ENCODE measurements at places on chromosomes 3 and 15.
A peak's percentile ranks its signal among the peaks of the same experiment; 100 is the strongest.

- no peak for DNase-seq
- H3K27me3 ChIP-seq = no peaks in the 10 kb centered on the region
- H3K27ac ChIP-seq = no peak overlapping the region
- H3K4me3 ChIP-seq = no peak overlapping the region
- no peaks in the 10 kb centered on the region for H3K36me3 ChIP-seq
Observed at GRCh38 chr3:118809696-118810498, 224.7 kb downstream of the IGSF11 start.

DNA sequence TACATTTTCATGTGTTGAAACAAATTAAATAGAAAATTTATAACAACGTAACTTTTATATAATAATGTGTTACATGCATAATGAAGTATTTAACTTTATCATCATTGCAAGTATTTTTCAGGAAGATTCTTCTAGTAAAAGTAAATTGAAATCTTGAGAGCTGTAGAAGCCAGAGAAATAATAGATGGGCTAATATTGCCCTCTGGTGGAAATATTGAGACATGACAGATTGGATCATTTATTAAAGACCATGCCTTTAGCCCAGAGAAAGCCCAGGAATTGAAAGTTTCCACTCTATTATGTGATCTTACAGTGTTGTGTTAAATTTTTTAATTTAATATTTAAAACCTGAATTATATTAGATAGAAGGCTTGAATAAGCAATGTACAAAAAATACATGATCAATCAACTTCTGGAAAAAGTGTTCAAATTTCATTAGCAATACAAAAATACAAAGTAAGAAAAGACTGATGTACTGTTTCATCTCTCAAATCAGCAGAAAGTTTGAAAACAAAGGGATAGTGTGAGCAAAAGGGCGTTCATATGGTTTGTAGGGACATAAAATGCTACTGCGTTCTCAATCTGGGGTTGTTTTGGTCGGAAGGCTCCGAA lies 52.7 kb upstream of the SPTSSB start:
- no peaks in the 10 kb centered on the region for H3K36me3 ChIP-seq
- no peak for DNase-seq
- no peak overlapping the region for H3K4me3 ChIP-seq
- H3K27me3 ChIP-seq = no peaks in the 10 kb centered on the region
- H3K4me1 ChIP-seq = peaks cover 17% of the 10 kb centered on the region

- H3K27me3 ChIP-seq = no peaks in the 10 kb centered on the region
- no peaks in the 10 kb centered on the region for H3K36me3 ChIP-seq
- H3K27ac ChIP-seq = no peak overlapping the region
- H3K4me3 ChIP-seq = no peak overlapping the region
- peaks cover 3% of the 10 kb centered on the region for H3K4me1 ChIP-seq
- no peak for DNase-seq
Observed at GRCh38 chr15:60416484-60416883, 18.7 kb upstream of the ANXA2 start.

- no peaks in the 10 kb centered on the region for H3K4me1 ChIP-seq
- no peak for DNase-seq
- H3K4me3 ChIP-seq = no peak overlapping the region
- no peak overlapping the region for H3K27ac ChIP-seq
Observed at GRCh38 chr3:187587076-187587475, 83.1 kb downstream of the SST start.

DNA sequence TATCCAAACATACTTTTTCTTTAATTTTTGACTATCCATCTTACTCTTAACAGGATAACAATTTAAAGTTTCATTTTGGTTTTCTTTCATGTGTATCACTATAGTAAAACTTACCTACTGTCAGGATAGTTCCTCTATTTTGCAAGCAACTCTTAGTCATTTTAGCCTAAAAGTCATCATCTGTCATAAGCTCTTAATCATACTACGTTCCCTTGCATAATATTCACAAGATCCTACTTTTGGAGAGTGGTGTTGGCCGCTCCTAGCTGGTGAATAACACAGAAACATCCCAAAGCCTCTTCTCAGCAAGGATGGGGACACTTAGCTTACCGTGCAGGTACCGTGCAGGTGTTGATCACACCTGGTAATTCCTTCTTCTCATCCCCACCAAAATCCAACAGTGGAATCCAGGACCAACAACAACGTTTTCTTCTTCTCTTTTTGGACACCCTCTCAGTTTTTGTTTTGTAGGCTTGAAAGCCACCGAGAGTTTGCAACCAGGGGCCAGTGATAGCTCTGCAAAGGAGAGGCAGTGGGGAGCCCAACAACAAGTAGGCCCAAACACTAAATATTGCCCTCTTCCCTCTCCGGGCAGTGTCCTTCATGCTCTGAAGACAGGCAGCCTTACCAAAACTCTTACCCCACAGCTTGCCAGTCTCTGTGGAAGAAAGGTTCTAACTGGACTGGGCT lies 433 bp downstream of the FILIP1L start:
- H3K4me3 ChIP-seq = no peak overlapping the region
- no peak for DNase-seq
- H3K27me3 ChIP-seq = no peaks in the 10 kb centered on the region
- H3K27ac ChIP-seq = no peak overlapping the region

GRCh38 chr3:151168269-151169094 lies 34.5 kb downstream of the GPR171 start:
- no peaks in the 10 kb centered on the region for H3K27me3 ChIP-seq
- H3K4me1 ChIP-seq = no peaks in the 10 kb centered on the region
- DNase-seq = peak; percentile 77
- no peaks in the 10 kb centered on the region for H3K36me3 ChIP-seq
- H3K4me3 ChIP-seq = no peak overlapping the region

DNA sequence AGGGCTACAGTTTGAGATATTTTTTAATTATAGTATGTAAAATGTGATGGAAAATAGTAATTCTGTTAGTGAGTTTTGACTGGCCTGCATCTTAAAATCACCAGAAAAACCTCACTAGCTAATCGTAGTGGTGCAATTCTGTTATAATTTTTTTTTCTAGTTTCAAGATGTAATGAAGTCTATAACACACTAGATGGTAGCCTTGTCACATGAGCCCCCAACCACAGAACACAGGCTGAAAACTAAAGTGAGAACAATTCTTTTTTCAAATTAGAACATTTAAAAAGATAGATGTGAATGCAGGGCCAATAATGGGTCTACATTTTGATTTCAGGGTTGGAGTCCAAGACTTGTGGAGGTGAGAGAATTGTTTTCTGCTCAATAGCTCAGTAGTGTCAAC lies 83.3 kb upstream of the KCNH8 start:
- no peak overlapping the region for H3K4me3 ChIP-seq
- no peaks in the 10 kb centered on the region for H3K27me3 ChIP-seq
- no peaks in the 10 kb centered on the region for H3K36me3 ChIP-seq
- no peak for DNase-seq
- no peak overlapping the region for H3K27ac ChIP-seq

DNA sequence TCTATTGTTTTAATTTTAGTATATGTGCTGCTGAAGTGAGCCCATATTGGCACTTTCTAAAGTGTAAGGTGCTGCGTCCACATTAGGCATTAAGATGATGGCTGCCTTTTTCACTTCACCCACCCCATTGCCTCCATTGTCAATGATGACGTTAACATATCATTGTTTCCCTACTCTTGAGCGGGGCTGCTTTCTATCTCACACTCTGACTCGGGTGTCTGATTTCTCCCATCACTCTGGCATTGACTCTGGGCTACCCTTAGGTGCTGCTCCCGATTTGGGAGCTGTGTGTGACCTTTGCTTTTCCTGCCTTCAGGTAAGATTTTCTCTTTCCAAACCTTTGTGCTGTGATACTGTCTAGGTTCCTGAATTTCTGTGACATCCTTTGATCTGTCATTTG lies 28.8 kb downstream of the CGNL1 start:
- H3K4me1 ChIP-seq = peaks cover 13% of the 10 kb centered on the region
- H3K27me3 ChIP-seq = no peaks in the 10 kb centered on the region
- no peak for DNase-seq

GRCh38 chr3:71504250-71505036 lies 79.1 kb downstream of the FOXP1 start:
- no peaks in the 10 kb centered on the region for H3K36me3 ChIP-seq
- no peak overlapping the region for H3K4me3 ChIP-seq
- no peaks in the 10 kb centered on the region for H3K27me3 ChIP-seq
- no peak overlapping the region for H3K27ac ChIP-seq
- no peak for DNase-seq

- no peaks in the 10 kb centered on the region for H3K27me3 ChIP-seq
- no peak overlapping the region for H3K4me3 ChIP-seq
- H3K36me3 ChIP-seq = peaks cover 77% of the 10 kb centered on the region
- H3K27ac ChIP-seq = no peak overlapping the region
- H3K4me1 ChIP-seq = no peaks in the 10 kb centered on the region
- no peak for DNase-seq
Observed at GRCh38 chr3:124741027-124741426, 10.8 kb downstream of the UMPS start.

- H3K27ac ChIP-seq = peak overlapping the region; percentile 38
- H3K4me3 ChIP-seq = no peak overlapping the region
- H3K4me1 ChIP-seq = peaks cover 27% of the 10 kb centered on the region
- H3K36me3 ChIP-seq = peaks cover 9% of the 10 kb centered on the region
- peak; percentile 74 for DNase-seq
- H3K27me3 ChIP-seq = no peaks in the 10 kb centered on the region
Observed at GRCh38 chr3:50347187-50347813, 1.8 kb upstream of the ZMYND10 start.

DNA sequence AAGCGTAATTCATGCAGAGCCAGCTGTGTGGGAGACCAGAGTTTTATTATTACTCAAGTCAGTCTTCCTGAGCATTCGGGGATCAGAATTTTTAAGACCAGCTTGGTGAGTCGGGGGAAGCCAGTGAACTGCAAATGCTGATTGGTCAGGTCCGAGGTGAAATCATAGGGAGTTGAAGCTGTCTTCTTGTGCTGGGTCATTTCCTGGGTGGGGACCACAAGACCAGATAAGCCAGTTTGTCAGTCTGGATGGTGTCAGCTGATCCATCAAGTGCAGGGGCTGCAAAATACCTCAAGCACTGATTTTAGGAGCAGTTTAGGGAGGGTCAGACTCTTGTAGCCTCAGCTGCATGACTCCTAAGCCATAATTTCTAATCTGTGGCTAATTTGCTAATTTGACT lies 228.1 kb upstream of the ATP10A start:
- no peaks in the 10 kb centered on the region for H3K4me1 ChIP-seq
- H3K4me3 ChIP-seq = no peak overlapping the region
- DNase-seq = no peak

- H3K4me3 ChIP-seq = no peak overlapping the region
- H3K27me3 ChIP-seq = no peaks in the 10 kb centered on the region
- no peaks in the 10 kb centered on the region for H3K36me3 ChIP-seq
- DNase-seq = no peak
- H3K4me1 ChIP-seq = no peaks in the 10 kb centered on the region
- no peak overlapping the region for H3K27ac ChIP-seq
Observed at GRCh38 chr3:85572426-85572825, 613.6 kb downstream of the CADM2 start.

GRCh38 chr3:12870942-12871341 lies 29.6 kb upstream of the RPL32 start:
- no peaks in the 10 kb centered on the region for H3K36me3 ChIP-seq
- no peak for DNase-seq
- no peak overlapping the region for H3K4me3 ChIP-seq

DNA sequence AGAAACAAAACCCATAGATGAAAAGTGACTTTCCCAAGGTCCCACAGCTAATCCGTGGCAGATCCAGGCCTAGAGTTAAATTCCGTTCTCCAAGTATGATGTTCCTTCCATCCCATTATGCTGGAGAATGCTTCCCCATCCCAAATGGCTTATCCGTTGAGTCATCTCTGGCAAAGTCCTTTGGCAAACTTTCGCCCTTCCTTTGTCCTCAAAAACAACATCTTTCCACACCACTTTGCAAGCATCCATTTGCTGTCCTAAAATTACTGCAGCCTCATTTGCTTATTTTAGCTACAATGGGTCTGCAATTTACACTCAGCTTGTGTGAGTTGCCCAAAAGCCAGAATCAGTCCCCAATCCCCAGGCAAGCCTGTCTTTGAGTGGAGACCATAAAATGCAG lies 304.0 kb upstream of the TLE3 start:
- no peak overlapping the region for H3K27ac ChIP-seq
- no peak overlapping the region for H3K4me3 ChIP-seq
- DNase-seq = no peak
- no peaks in the 10 kb centered on the region for H3K27me3 ChIP-seq
- no peaks in the 10 kb centered on the region for H3K36me3 ChIP-seq

DNA sequence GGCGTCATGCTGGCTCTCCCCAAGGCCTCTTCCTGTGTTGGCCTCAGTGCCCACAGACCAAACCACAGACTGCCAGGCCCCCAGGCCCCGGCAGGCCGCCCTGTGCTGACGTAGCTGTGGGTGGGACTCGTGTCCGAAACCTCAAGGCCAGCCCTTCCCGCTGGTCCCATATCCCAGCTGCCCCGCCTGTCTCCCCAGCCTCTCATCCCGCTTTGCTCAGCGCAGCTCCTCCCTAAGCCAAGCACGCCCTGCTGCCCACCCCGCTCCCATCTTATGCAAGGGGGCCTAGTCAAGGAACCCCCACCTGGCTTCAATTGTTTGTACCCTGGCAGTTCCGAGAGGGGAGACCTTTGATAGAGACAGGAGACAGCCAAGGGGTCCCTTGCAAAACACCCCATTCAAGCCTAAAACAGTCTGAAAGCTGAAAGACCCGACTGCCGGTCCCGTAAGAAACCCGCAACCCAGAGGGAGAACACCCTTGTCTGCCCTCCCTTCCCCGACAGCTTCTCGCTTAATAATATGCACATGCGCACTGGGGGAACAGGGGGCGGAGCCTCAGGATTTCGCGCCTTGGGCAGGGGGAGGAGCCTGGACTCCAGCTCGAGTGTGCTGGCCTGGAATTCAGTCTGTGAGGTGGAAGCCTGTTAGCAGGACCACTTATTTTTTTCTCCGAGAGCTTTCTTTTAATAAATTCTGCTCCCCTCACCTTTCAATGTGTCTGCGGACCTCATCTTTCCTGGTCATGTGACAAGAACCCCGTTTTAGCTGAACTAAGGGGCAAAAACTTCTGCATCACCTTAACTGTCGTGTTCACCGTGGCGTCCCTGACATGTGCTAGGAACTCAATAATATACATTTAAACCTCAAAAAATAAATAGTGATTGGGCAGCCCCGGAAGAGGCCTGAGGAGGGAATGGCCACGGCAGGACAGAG lies 17.2 kb downstream of the TNFAIP8L3 start:
- H3K27ac ChIP-seq = no peak overlapping the region
- H3K4me1 ChIP-seq = no peaks in the 10 kb centered on the region
- peak; percentile 87 for DNase-seq
- H3K4me3 ChIP-seq = peak overlapping the region; percentile 10
- H3K27me3 ChIP-seq = no peaks in the 10 kb centered on the region

DNA sequence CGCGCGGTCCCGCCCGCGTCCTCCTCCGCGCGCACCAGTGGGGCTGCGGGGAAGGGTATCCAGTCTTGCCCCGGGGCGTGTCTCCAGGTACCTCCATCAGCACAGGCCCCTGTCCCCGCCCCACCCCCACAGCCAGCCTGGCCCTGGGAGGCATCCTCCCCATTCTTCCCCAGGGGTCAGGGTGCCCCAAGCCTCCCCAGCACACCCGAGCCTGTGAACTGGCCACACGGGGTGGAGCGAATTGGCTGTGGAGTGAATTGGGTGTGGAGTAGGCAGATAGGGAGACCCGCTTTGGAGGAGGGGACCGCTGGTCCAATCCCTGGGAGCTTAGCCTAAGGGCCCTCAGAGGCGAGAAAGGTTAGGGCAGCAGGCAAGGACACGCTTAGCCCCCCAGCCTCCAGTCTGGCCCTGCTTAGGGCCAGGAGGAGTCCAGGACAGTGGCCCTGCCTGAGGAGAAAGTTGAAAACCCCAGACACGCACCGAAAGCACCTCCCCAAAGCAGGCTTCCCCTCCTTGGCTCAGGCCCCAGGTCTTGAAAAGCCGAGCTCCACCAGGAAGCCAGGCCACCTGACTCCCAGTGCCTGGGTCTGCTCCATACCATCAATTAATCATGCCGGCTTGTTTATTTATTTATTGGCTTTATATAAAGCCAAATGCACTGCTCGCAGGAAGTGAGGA lies 107.7 kb upstream of the SLC6A11 start:
- peaks cover 11% of the 10 kb centered on the region for H3K27me3 ChIP-seq
- H3K4me1 ChIP-seq = peaks cover 4% of the 10 kb centered on the region
- H3K36me3 ChIP-seq = no peaks in the 10 kb centered on the region

Data from liver (tissue), 10 donors.